ENCODE measurements at places on chromosomes 11 and 22.

- no peak for DNase-seq
Observed at GRCh38 chr11:128437136-128437535, 150.2 kb downstream of the ETS1 start.

DNA sequence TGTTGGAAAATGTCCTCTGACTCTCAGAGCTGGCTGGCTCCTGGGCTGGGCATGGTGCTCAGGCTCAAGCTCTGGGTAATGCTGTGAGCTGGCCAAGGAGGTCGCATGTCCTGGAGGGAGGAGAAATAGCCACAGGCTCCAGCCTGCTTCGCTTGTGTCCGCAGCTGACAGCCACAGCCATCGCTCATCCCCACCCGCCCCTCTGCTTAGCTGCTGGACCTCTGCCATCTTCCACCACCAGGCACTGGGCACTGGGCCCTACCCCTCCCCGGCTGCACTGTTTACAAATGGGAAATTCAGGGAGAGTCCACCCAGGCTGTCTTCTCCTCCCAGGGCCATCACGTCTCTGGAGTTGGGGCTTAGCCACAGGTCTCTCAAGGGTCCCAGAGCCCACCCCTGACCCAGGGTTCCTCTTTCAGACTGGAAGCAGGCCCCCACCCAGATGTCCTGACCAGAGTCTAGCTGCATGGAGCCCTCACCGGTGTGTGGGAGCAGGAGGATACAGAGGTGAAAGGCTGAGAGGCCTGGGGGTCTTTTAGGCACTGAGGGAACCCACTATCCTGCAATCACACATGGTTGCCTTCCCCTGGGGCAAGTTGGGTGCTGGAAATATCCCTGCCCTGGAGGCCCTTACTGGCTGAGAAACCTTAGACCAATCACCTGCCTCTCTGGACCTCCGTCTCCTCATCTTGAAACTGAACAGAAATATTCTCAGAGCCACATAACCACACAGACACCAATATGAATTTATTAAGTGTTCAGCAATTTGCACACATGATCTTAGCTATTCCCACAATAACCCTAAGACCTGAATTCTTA lies 62.7 kb downstream of the CD82 start:
- DNase-seq = no peak

DNA sequence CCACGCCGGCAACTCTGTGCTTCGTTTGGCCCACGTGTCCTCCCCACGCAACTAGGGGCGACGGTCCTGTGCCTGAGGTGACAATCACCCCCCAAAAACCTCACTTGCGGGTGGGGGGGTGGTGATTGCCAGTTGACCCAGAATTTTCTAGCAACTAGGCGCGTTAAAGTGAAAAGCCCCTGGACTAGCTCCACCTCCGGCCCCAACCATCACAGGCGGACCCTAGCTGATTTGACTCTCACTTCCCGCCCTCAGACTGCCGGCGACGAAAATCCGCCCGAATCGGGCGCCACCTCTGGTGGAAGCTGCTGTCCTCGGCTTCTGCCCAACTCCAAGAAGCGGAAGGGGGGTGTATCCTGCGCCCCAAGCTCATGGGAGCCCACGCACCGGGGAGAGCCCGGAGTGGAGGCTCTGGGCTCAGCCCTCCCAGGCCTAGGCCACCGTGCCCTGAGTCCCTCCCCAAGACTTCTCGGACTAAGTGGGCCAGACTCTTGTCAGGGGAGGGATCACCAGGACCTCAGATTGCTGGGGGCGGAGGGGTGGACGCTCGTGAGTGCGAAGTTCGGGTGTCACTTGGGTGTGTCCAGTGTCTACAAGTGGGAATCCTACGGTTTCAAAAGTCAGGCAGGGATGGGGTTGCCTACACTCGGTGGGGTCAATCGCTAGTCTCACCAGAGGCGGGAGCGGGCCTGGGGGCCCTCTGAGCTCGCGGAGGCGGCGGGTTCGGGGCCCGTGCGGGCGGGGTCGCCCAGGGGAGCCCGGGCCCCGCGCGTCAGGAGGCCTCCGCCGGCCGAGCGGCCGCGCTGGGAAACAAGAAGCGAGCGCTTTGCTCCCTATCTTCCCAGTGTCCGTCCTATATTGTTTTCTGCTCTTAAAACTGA lies 12.3 kb downstream of the PAX6 start:
- no peak for DNase-seq

DNA sequence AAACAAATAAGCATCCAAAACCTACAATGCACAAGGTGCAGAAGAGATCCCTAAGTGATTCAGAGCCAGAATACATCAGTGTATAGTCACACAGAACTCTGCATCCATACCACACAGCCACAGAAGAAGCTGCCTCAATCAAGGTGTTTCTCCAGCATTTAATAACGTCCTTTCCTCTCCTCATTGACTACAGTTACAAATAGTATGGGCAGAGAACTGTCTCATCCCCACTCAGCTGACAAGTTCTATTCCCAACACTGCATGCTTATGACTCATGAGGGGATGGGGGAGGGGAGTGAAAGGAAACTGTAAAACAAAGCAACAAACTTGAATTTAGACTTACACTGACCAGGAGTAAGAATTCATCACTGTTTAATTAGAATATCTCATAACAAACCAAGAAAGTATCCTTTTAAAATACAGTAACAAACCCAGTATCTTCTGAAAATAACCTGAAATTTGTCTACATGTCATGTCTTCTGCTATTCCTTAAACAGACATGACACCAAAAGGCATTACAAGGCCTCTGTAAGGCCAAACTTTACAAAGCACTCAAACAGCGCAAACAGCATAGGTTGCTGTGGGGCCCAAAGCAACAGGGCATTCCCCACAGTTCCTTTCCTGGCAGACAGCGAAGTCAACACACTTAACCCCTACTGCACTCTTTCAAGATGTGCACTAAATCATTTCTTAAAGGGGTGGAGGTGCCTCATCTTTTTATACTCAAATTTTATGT lies 29.3 kb downstream of the CELF1 start:
- no peak for DNase-seq

GRCh38 chr11:20021212-20021611 lies 139.1 kb downstream of the DBX1 start:
- DNase-seq = no peak
